ENCODE measurements at places on chromosomes 1 and 21. TPM values are rescaled to one million over a fixed set of nuclear protein-coding genes. Genes with fewer than 3 reads are reported as not detected.

Gene C1orf74
- 1.6 TPM for total RNA-seq

Gene LCE1D
- not detected for total RNA-seq

Gene GBP5
- total RNA-seq = 0.94 TPM

Gene TMEM167B
- 37.4 TPM for total RNA-seq

Gene SPRR2B
- total RNA-seq = not detected

Gene TNFRSF9
- total RNA-seq = 0.22 TPM

Gene CELA3A
- total RNA-seq = not detected

Gene KCNJ9
- not detected for total RNA-seq

Gene RBM11
- 0.57 TPM for total RNA-seq

Gene AMY2A
- not detected for total RNA-seq

Gene CA6
- total RNA-seq = not detected

Gene RPTN
- not detected for total RNA-seq

Gene ICOSLG
- 1.5 TPM for total RNA-seq

Gene CCDC190
- total RNA-seq = 0.59 TPM

Gene A3GALT2
- not detected for total RNA-seq
